Activated CD4-positive, alpha-beta T cell treated with anti-CD3 and anti-CD28 coated beads, Interleukin-2, amount 50 U/mL, for 48 hours (primary cell): ENCODE measurements at places on chromosomes 3 and 15.

- DNase-seq: no peak
Measured at GRCh38 chr3:111538681-111539083, 3.3 kb upstream of the CD96 start.

DNA sequence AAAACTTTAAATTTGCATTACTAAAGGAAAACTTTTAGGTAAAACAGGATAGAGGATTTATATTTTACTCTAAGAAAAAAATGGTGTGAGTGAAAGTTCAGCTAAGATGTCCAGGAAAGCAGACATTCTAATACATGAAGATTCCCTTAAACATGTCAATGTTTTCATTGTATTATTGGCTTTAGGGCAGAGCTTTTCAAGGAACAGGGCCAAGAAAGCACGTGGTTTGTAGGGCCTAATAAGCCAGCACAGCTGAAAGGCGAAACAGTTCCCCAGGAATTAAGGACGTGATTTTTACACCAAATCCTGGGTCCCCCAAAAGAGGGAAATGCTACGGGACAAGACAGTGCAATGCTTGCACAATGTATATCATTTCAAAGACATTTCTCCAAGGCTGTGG lies 48.6 kb upstream of the MKRN3 start:
- no peak for DNase-seq

DNA sequence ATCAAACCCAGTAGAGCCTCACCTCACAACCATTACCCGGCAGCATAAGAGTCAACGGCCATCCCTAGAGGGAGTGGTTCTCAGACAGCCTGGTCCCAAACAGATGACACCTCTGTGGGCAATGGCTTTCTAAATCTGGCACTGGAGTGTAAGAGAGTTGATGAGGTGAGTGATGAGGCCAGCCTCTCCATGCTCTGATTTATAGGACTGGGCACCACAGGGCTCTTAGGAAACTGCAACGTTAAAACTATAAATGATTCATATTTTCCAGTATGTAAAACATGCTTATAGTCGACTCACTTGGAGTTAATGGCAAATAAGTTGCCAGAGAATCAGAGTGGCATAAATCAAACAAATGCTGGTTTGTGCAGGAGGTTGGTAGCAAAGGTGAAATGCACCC lies 187.7 kb downstream of the GREM1 start:
- no peak for DNase-seq

DNA sequence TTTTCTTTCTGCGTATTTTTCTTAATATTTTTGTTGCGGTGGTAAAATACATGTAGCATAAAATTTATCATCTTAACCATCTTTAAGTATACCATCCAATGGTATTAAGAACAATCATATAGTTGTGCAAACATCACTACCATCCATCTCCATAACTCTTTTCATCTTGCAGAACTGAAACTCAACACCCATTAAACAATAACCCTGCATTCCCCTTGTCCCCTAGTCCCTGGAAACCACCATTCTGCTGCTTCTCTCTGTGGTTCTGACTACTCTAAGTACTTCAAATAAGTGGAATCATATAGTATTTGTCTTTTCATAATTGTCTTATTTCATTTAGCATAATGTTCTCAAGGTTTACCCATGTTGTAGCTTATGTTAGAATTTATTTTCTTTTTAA lies 67.3 kb upstream of the EOMES start:
- no peak for DNase-seq

DNA sequence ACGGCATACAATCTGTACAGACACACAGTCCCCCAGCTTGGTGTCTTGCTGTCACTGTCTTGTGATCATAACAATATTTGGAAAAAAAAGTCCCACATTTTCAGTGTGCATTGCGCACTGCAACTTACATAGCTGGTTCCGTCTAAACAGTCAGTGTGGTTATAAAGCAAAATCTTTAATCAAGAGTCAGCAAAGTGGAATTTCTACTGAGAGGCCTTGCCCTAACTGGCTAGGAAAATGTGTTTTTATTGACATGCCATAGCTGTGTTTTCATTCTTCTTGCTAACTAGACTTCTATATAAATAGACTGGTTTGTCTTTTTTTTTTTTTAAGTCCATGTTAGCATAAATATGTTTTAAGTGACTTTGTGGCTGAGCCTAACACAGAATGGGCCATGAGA lies 174.8 kb downstream of the POLR2M start:
- DNase-seq: no peak

GRCh38 chr15:55775316-55775715 lies 32.4 kb upstream of the PRTG start:
- DNase-seq: no peak

- no peak for DNase-seq
Measured at GRCh38 chr3:125165189-125165947, 47.2 kb downstream of the SLC12A8 start.

DNA sequence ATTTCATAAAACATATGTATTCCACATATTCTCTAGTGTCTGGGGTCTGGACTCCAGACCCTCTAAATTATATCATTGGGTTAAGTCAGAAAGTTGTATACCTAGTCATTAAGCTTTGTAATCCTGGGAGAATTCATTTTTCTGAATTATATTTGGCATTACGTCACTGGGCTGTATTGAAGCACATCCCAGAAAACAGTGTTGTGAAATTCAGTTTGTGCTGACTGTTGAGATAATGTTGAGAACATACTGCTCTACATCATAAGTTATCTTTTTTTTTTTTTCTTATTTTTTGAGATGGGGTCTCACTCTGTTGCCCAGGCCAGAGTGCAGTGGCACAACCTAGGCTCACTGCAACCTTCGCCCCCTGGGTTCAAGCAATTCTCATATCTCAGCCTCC lies 153.1 kb upstream of the STT3B start:
- DNase-seq: no peak

DNA sequence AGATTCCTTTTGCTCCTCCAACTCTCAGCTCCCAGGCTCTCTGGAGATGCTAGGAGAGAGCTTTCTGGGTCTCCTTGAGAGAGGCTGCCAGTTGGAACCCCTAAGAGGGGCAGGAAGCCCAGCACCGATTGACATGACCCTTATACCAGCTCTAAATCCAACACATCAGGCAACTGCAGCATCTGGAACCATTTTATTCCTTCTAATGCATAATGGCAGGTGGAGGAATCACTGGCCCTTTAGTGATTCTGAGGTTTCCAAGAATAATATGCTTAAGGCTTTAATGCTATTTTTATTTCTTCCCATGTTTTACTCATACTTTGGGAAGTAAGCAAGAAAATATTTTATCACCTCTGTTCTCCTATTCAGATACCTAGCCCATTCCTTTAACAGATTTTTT lies 60.3 kb upstream of the TEX264 start:
- DNase-seq: no peak

- no peak for DNase-seq
Measured at GRCh38 chr3:2656806-2657777, 453.1 kb downstream of the IL5RA start.

DNA sequence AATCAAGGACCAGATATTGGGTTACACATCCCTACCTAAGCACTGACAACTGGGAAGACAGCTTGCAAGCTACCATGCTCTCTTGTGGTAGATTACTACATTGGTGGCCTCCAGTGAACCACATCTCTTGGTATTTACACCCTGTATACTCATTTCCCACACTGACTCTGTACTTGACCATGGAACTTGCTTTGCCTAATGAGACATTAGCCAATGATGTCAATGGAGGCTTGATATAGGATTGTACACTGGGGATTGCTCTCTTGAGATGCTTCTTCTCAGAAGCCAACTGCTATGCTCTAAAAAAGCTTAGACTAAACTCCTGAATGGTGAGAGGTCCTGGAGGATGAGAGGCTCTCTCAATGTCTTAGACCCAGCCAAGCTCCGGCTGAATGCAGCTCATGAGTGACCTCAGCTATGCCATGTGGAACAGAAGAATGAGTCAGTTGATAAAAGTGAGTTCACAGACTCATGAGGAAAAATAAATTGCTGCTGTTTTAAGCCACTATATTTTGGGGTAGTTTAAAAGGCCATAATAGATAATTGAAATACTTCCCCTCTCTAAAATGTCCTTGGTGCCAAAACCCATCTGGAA lies 61.5 kb upstream of the GALNT15 start:
- no peak for DNase-seq

DNA sequence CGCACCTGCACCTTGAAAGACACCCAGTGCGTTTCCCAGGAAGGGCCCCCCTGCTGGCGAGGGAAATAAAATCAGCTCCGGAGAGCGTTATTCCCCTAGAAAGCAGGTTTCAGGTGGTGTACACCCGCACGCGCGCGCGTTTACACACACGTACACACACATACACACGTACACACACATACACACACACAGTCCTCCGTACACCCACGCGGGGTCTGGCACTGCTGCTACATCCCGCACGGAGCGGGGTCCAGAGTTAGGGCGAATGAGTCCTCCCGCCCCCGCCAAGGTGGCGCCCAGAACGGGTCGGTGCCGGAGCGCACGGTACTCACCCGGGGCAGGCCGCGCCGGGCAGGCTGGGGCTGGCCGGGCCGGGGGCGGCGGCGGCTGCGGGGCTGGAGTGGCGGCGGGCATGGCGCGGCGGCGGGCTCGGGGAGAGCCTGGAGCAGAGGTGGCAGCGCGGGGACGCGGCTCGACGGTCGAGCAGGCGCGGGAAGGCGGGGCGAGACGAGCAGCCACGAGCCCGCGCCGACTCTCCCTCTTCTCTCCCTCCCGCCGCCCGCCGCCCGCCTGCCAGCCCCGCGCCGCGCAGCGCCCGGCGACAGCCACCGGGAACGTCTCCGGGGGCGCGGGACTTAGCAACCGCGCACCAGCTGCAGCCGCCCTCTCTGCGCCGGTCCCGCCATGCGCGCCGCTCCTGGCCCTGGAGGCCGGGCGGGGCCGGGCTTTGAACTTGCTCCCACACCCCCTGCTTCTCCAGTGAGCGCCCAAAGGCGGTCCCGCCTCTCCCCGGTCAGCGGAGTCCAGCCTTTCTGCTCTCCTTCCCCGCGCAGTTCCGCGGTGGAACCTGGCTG lies at the start of gene DCLK3:
TSS of gene DCLK3 (minus strand) at position 704 of the 854 bp plus-strand sequence. CDS start at position 414, 290 bp downstream.
- peak; percentile 6 for DNase-seq

- DNase-seq: no peak
Measured at GRCh38 chr3:141057946-141058800, 7.0 kb downstream of the SPSB4 start.

DNA sequence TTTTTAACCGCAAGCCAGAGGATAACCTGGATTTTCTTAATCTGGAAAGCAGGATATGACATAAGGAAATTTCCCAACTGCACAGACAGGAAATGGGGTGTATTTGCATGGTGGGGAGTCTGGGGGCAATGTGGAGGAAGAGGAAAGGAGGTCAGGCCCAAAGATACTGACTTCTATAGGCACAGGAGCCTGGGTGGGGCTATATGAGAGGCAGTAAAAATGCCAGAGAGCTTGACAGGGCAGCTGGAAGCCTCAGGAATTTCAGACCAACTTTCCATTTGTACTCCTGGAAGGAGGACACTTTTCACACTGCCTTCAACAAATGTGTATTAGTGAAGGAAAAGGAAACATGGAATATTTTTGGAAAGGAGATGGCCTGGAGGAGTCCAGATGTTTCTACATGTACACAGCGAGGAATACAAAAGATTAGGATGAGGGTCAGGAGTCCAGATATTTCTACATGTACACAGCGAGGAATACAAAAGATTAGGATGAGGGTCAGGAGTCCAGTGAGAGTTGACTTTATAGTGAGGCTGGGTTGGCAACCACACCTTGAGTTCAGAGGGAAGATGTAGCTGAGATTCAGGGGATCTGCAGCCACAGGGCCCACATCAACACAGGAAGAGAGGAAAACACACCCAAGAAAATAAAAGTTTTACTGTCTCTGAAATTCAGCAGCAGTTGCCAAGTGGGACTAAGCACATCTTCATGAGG lies 111.9 kb upstream of the PTPRG start:
- no peak for DNase-seq

- no peak for DNase-seq
Measured at GRCh38 chr3:41836360-41837134, 125.4 kb downstream of the ULK4 start.

GRCh38 chr3:60085649-60086048 lies 1035.8 kb upstream of the CFAP20DC start:
- DNase-seq: no peak

- no peak for DNase-seq
Measured at GRCh38 chr3:142134799-142135325, 14.5 kb downstream of the TFDP2 start.

DNA sequence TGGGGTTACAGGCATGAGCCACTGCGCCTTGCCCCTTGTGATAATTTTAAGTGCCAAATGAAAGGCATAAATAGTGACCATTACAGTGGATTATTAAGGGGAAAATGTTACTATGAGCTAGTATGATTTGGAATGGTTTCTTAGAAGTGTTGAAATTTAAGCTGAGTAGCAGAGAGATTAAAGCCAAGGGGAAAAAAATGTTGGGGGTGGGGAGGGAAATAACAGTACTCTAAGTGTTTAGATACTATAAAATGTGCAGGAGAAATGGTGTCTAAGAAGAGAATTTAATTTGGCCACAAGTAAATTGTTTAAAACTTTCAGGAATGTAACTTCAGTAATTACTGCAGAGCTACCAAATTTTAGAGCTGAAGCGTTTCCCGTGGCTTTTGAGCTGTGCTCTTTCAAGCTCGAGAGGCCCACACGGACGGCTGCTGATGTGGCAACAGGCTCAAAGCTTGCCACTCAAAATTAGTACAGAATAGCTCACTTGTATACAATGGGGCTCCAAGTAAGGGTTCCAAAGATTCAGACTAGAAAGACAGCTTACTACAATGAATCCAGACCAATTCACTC lies 23.9 kb upstream of the SLC12A8 start:
- DNase-seq: no peak

DNA sequence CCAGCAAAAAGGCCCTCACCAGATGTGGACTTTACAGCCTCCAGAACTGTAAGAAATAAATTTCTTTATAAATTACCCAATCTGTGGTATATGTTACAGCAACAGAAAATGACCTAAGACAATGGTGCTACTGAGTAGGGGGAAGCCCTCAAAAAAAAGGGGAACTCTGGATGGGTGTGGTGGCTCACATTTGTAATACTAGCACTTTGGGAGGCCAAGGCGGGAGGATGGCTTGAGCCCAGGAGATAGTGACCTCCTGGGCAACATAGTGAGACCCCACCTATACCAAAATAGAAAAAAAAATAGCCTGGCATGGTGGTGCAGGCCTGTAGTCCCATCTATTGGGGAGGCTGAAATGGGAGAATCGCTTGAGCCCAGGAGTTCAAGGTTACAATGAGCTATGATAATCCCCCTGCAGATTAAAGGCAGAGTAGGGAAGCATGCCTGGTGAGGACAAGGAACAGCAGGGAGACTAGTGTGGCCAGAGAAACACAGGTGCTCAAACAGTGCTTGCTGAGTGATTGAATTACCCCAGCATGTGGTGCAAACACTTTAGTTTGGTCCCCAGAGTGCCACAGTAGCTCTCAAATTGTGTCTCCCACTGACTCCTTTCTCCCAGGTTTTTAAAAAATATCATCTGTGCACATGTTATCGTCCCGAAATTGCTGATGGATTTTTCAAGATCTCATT lies 13.9 kb upstream of the USP3 start:
- DNase-seq: no peak

- no peak for DNase-seq
Measured at GRCh38 chr3:28012830-28013229, 228.6 kb upstream of the CMC1 start.

DNA sequence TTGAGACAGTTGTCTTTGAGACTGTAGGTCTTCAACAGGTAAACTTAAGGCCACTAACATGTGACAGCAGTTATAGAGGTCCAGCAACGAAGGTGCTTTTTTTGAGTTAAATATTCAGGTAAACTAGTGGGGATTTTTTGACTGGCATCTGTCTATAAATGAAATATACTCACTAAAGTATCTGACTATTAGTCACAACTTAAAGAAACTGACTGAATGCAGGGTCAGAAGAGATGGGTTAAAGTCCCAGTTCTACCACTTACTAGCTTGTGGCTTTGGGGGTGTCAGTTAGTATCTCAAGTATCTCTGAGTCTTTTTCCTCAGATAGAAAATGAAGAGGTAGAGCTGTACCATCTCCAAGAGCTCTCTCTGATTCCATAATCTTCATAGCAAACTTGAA lies 18.0 kb downstream of the MIX23 start:
- no peak for DNase-seq
